ENCODE measurements at places on chromosomes 13 and 19.

DNA sequence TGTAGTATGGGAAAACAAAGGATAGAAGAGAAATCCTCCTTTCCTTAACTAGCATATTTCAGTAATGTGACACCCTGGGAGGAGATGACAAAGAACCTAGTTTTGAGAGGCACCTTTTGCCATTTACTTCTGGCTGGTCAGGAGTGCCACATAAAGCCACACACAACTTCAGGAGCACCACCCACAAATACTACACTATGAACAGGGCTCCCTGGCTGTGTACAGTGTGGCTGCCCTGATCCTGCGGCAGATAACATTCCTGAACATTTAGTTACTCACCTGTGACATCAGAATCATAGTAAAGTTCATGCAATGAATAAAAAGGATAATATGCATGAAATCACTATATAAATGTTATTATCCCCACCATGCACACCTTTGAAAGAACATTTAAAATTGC lies 17.4 kb upstream of the IRS2 start:
- DNase-seq, result no peak

DNA sequence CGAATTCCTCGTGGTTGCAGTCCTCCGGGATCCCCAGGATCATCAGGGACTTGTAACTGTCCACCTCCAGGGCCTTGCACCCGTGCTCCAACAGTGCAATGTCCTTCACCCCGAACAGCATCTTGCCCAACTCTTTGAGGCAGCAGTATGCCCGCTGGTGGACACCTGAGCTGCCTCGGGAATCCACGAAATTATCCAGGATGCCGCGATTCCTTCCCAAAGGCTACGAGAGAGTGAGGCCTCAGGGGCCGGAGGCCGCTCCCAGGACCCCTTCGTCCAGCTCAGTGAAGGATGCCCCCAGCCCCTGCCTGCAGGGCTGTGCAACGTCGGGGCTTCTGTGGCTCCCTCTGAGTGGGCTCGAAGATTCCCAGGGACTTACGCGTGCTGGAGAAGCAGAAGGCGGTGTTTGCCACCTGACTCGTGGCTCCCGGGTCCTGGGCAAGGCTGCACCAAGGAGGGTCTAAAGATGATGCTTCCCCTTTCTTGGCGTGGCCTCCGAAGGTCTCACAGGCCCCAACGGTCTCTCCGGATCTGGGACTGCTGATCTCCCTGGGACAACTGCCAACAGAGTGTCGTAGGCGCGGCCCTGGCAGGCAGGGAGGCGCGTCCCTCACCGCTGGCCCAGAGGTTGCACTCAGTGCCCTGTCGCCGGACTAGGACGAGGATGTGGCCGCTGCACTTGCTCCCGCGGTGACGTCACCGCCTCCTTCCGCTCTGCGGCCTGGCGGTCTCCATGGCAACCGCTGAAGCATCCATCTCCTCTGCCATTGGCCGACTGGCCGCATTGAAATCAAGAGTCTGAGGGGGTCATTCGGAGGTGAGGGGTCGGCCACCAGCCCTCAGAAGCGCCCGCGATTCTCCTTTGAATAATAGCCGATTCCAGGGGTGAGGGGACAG lies at the start of gene PNMA8C:
Gene PNMA8C, minus strand, starts transcription at position 698 of the 897 bp plus-strand sequence. Its CDS starts 577 bp downstream, at position 121.
- no peak for DNase-seq

DNA sequence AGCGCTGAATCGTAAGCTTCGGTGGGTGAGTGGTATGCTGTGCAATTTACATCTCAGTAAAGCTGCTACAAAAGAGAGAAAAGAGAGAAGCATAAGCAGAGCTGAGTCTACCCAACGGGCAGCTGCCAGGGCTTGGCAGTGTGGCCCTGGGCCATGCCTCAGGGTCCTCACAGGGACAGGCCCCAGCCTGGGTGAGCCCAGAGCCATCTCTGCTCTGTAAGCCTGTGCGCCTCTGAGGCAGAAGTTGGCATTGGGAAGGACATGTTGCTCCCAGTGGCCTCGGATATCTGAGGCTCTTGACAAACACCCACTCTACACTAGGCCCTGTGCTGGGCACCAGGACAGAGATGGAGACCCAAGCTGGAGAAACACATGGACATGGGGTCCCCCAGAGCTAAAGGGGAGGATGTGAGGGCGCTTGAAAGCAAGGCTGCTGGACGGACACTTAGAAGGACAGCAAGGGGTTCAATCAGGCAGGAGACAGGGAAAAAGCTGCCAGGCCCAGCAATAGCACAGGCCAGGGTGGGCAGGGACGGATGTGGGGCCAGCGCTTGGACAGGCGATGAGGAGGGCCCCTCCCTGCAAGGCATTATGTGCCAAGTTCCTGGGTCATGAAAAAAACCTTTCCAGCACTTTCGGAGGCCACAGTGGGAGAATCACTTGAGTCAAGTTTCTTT lies 14.7 kb downstream of the PPP6R1 start:
- DNase-seq, result no peak

GRCh38 chr13:111975539-111976473 lies 91.1 kb upstream of the SOX1 start:
- no peak for DNase-seq

- DNase-seq, result no peak
These were observed 11.6 kb upstream of the JUND start for GRCh38 chr19:18292810-18293641.

GRCh38 chr19:18269070-18269723 lies 5.1 kb downstream of the IQCN start:
- no peak for DNase-seq

GRCh38 chr13:26280295-26280694 lies 26.4 kb downstream of the CDK8 start:
- no peak for DNase-seq

- no peak for DNase-seq
These were observed 4.4 kb upstream of the FCER2 start for GRCh38 chr19:7706188-7706954.

- DNase-seq, result no peak
These were observed 12.2 kb downstream of the ARHGAP35 start for GRCh38 chr19:46872967-46873366.

DNA sequence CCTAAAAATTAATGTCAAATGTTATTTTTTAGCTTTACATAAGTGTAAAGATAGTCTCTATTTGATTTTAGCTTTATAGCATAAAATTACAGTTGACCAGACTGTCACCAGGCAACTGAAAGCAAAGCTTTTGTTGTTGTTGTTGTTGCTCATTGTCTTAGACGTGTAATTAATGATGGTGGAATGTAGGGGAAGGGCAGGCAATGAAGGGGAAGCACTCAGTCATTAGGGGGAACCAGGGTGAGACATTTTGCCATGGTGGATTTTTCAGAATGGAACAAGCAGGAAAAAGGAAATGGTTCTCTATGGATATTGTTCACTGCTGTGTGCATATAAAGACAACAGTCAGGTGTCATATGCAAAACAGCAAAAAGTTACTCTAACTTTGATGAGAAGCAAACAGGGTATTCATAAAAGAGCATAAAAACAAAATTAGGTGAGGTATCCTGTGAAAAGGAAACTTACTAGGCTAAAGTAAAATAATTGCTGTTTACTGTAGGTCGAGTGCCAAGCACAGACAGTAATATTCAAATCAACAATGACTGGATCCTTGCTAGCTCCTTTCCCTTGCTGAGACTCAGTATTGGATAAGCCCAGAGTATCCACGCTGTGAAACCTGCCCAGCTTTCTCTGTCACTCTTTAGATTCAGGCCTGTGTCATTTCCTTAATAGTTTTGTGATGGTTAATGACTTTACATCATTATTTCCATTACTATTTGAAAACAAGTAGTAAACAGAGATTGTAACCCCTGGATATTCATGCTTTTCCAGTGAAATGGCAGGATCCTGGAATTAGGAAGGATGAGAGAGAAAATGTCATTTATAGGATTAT lies 110.5 kb downstream of the LRCH1 start:
- no peak for DNase-seq

- no peak for DNase-seq
These were observed 394.3 kb downstream of the FOXO1 start for GRCh38 chr13:40271931-40272775.

DNA sequence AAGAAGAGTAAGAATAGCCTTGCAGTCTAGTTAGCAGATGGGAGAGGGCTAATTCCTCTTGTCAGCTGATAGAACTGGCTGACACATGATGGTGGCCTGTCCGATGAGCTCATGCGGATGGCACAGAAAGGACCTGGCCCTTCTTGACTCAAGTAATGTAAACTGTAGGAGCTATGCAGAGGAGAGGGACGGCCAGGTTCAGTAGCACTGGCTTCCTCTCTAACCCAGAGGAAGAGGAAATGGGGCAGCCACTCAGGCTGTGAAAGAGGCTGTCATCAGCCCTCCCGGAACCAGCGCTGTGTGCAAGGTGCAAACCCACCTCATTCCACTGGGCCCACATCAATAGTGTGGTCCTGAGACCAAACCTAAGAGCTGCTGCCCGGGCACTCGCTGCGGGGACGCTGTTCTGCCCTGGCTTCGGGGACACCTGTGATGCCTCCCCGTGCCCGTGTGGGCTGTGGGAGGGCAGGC lies 30.8 kb upstream of the USE1 start:
- DNase-seq, result no peak

DNA sequence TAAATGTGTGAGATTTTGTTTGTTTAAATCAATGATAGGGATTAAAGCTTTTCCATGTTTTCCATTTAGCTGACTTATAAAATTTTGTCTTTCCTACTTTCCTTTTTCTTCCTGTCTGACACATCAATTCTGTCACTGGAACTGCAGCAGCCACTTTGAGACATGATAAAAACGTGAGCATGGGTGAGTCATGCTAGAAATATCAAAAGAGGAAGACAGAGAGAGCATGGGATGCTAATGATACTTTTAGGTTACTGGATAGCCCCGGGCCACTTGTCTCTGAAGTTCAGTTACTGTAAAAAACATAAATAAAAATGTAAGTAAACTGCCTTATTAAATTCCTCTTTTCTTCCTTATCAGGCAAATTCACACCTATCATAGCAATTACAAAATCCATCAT lies 1332.0 kb upstream of the PCDH20 start:
- DNase-seq, result no peak

- no peak for DNase-seq
These were observed 184.2 kb downstream of the SUCLA2 start for GRCh38 chr13:47816831-47817230.

- DNase-seq, result no peak
These were observed 273.0 kb downstream of the SHISA2 start for GRCh38 chr13:25778808-25779305.

GRCh38 chr19:34109596-34109995 lies 62.7 kb upstream of the LSM14A start:
- no peak for DNase-seq

- no peak for DNase-seq
These were observed 182.8 kb downstream of the RGCC start for GRCh38 chr13:41639955-41640780.

DNA sequence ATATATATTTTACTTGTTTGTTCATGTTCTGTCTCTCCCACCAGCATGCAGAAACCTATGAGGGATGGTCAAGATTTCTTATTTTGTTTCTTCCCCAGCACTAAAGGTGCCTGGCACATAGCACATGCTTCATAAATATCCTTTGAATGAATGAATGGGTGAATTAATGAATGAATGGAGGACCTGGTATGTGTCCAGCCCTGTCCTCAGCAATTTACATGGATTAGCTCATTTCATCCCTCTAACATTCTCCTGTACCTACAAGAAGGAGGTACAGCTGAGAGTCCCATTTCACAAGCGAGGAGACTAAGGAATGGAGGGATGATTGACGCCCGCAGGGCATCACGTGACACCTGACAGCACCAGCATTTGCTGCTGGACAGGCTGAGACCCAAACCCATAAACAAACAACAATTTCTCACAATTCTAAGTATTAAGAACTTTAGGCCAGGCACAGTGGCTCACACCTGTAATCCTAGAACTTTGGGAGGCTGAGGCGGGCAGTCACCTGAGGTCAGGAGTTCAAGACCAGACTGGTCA lies 6.8 kb upstream of the BCAT2 start:
- DNase-seq, result no peak

- no peak for DNase-seq
These were observed 51.5 kb downstream of the PCCA start for GRCh38 chr13:100140441-100140840.

- DNase-seq, result no peak
These were observed 14.7 kb downstream of the C13orf46 start for GRCh38 chr13:113959198-113959597.

- DNase-seq, result no peak
These were observed 433 bp upstream of the ZNF616 start for GRCh38 chr19:52140032-52140710.

GRCh38 chr13:41614671-41615527 lies 157.5 kb downstream of the RGCC start:
- no peak for DNase-seq

DNA sequence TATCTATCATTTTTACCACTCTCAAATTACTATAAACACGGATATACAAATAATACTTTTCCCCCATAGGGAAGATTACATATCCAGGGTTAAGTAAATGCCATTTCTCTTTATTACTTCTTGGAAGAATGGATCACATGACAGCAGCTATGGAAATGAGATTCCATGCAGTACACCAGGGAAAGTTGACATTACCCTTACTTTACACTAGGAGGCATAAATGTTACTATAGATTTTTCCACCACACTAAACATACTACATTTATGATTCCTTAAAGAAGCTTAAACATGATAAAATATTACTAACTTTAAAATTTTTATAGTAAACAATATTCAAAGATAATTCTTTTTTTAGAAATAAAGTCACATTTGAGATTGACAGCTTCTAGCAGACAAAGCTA lies 611.4 kb downstream of the PCDH9 start:
- no peak for DNase-seq
